Motor neuron (in vitro differentiated cells): ENCODE measurements at places on chromosomes 6 and 20. TPM values are rescaled to one million over a fixed set of nuclear protein-coding genes. Genes with fewer than 3 reads are reported as not detected.

The PLA2G7 gene
- 0.45 and 1.5 TPM in 2 replicates for total RNA-seq

The HDGFL1 gene
- total RNA-seq: 0.38 TPM in 1 of 2 replicates, not detected in the other

The DYNLT2 gene
- total RNA-seq: 2.4 and 3.7 TPM in 2 replicates

The MUCL3 gene
- total RNA-seq: 0.31 and 0.43 TPM in 2 replicates

The PRPF6 gene
- total RNA-seq: 59.7 and 68.0 TPM in 2 replicates

The FAM229B gene
- 24.3 and 28.8 TPM in 2 replicates for total RNA-seq

The MYMX gene
- not detected in 2 replicates for total RNA-seq

The HAO1 gene
- not detected in 2 replicates for total RNA-seq
